ENCODE measurements at places on chromosomes 13 and 19. TPM values are rescaled to one million over a fixed set of nuclear protein-coding genes. Genes with fewer than 3 reads are reported as not detected.

The CYSLTR2 gene
- 0.48 TPM for polyA plus RNA-seq

The MEDAG gene
- not detected for polyA plus RNA-seq

The ENOX1 gene
- polyA plus RNA-seq, result 5.1 TPM

The GRK1 gene
- 0.13 TPM for polyA plus RNA-seq

The LILRB4 gene
- polyA plus RNA-seq, result not detected

The VSIG10L gene
- 9.1 TPM for polyA plus RNA-seq

The NECTIN2 gene
- polyA plus RNA-seq, result 156 TPM

The IGFL1 gene
- not detected for polyA plus RNA-seq

The HCN2 gene
- 0.34 TPM for polyA plus RNA-seq

The LAIR1 gene
- polyA plus RNA-seq, result not detected

The ZNF578 gene
- 3.1 TPM for polyA plus RNA-seq

The CYP2F1 gene
- polyA plus RNA-seq, result not detected

The CCDC70 gene
- 0.15 TPM for polyA plus RNA-seq

The ZNF600 gene
- polyA plus RNA-seq, result 2.1 TPM

The PRTN3 gene
- polyA plus RNA-seq, result 0.44 TPM

The GPR4 gene
- not detected for polyA plus RNA-seq

The APOC4 gene
- polyA plus RNA-seq, result not detected

The SLC1A6 gene
- polyA plus RNA-seq, result 0.86 TPM

The C1QTNF9 gene
- polyA plus RNA-seq, result not detected

The TINCR gene
- 3.7 TPM for polyA plus RNA-seq

The IGSF23 gene
- polyA plus RNA-seq, result not detected

The ZNF534 gene
- polyA plus RNA-seq, result 2.0 TPM

The DNMT1 gene
- polyA plus RNA-seq, result 106 TPM

The EFNA2 gene
- 0.44 TPM for polyA plus RNA-seq

The BIVM gene
- polyA plus RNA-seq, result 28.8 TPM

The PEX11G gene
- polyA plus RNA-seq, result 11.2 TPM

The LRRC4B gene
- 5.8 TPM for polyA plus RNA-seq

The NLRP4 gene
- not detected for polyA plus RNA-seq

The NCAN gene
- not detected for polyA plus RNA-seq

The CD209 gene
- not detected for polyA plus RNA-seq

The ADAMTS10 gene
- 35.6 TPM for polyA plus RNA-seq

The SPACA4 gene
- polyA plus RNA-seq, result not detected

The SPART gene
- polyA plus RNA-seq, result 29.4 TPM

The PABPC3 gene
- polyA plus RNA-seq, result 0.06 TPM

The OR7D2 gene
- polyA plus RNA-seq, result not detected

The TTC9B gene
- polyA plus RNA-seq, result 0.13 TPM

The SERP2 gene
- polyA plus RNA-seq, result 9.0 TPM

The CEACAM8 gene
- 0.19 TPM for polyA plus RNA-seq

The ZNF135 gene
- 11.2 TPM for polyA plus RNA-seq

The GPC5 gene
- polyA plus RNA-seq, result 3.6 TPM

The RAB8A gene
- polyA plus RNA-seq, result 87.3 TPM

The PCDH9 gene
- polyA plus RNA-seq, result 4.2 TPM

The CD177 gene
- not detected for polyA plus RNA-seq

The SMIM44 gene
- not detected for polyA plus RNA-seq

The PEG3 gene
- polyA plus RNA-seq, result not detected

The CLDN10 gene
- polyA plus RNA-seq, result 0.16 TPM

The ZNF814 gene
- polyA plus RNA-seq, result 32.4 TPM

The PRR22 gene
- polyA plus RNA-seq, result 1.9 TPM

Measured in cardiac muscle cell (in vitro differentiated cells and primary cell).